Renal pelvis (tissue), 12 donors: ENCODE measurements at places on chromosomes 7 and 10.

GRCh38 chr7:82755705-82756551, 312.4 kb upstream of the CACNA2D1 start:
- no peak for DNase-seq

DNA sequence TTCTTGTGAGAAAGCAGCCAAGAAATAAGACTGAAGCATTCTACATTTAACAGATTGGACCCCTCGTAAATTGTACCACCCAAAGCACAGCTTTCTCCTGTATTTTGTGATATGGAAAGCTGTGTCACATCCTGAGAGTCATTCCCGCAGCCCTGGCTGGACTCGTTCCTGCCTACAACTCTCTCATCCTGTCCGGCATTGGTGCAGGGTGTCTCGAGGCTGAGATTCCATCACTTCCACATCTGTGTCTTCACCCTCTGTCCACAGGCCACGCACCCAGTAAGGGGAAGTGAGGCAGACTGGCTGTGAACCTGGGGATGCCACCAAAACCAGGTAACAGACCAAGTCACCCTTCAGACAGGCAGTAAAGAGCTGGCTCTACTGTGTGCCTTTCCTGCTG, 146.2 kb upstream of the KLF6 start:
- no peak for DNase-seq

DNA sequence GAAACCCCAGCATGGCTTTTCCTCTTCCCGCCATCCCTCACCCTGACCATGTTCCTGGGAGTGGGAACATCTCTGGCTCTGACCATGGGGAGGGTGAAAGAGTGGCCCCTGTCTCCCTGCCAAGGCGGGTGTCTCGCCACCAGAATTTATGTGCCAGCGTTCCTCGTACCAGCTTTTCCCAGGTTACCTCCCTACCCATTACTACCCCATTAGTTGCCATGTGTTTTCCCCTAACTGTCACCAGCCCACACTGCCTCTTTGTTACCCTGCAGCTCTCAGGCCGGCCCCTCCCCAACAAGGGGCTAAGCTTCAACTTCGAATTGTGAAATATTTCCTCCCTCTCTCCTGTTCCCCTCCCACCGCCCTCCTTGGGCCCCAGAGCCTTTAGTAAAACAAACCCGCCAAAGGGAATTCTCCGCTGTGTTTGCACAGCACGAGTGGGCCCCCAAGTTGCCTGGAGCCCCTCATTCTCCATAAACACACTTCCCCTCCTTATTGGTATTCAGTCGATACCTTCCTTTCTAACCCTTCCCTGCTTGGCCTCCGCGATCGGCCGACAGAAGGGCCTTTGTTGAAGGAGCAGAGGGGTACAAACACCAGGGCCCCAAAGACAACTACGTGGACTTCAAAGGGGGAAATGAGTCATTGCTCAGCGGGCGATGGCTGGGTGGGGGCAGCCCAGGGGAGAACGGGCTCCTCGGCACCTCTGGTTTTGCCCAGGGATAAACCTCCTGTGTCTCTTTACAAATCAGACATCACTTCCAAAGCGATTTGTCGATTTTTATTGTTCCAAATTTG, 45.5 kb downstream of the SLIT1 start:
- DNase-seq, result no peak

GRCh38 chr7:11570922-11571550, 261.0 kb downstream of the THSD7A start:
- DNase-seq, result no peak

- no peak for DNase-seq
Observed at GRCh38 chr10:110510086-110510485, 12.4 kb downstream of the DUSP5 start.

GRCh38 chr7:82044497-82045080, 274.7 kb upstream of the HGF start:
- DNase-seq, result peak; percentile 50

DNA sequence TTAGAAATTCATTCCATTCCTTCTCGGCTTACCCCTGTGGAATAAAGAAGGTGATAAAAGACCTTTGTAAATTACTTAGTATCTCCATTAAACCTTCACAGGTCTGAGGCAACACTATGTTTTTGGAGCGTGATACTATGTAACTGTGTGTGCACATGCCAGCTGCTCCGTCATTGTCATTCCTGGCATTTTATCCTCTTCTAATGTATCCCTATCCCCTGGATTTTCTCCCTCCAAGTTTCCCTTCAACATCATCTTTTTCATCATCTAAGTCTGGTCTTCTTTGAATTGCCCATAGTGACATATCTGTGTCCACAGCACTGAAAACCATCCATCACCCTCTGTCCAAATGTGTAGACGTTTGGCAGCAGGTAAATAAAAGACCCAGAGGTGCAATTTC, 125.7 kb downstream of the TEX36 start:
- no peak for DNase-seq

DNA sequence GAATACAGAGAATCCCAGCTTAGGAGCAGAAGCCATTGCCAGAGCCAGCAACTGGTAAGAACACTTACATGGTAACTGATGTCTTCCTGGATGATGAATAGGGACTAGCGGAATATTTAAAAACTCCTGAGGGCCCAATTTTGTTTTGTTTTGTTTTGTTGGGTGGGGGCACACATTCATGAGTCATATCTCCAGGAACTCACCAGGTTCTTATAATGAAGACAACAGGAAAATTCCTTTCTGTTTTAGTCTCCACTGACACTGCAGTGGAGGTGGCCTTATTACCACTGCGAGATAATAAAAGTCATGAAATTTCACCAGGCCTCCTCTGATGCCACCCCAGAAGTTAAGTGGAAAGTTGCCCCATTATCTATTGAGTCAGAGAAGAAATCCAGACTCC, 6.6 kb upstream of the CUZD1 start:
- DNase-seq, result no peak

GRCh38 chr10:114607358-114607998, 50.6 kb downstream of the ABLIM1 start:
- no peak for DNase-seq
